Stimulated activated CD8-positive, alpha-beta memory T cell treated with anti-CD3 and anti-CD28 coated beads, Interleukin-15, amount 100 ng/mL, for 24 hours (primary cell): ENCODE measurements at places on chromosomes 16 and 17.
A peak's percentile ranks its signal among the peaks of the same experiment; 100 is the strongest.

GRCh38 chr16:19162085-19162484 is 6.0 kb upstream of the SYT17 start:
- DNase-seq: no peak

DNA sequence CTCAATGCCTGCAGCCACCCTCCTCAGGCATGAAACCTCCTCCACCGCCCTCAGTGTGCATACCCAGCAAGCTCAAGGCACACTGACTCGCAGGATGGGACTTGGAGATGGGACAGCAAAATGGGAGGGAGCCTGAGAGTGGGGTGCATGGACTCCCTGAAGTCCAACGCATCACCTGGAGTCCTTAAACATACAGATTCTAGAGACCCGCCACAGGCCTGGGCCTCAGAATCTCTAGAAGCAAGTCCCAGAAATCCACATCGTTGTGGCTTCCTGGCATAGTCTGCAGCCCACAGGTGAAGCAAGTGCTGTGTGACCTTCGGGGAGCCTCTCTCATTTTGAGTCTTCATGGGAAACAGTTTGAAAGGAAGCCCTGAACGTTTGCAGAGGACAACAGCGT is 3.6 kb upstream of the TBX21 start:
- DNase-seq: no peak

- DNase-seq: no peak
Observed at GRCh38 chr17:31373150-31374093, 18.1 kb upstream of the RAB11FIP4 start.

DNA sequence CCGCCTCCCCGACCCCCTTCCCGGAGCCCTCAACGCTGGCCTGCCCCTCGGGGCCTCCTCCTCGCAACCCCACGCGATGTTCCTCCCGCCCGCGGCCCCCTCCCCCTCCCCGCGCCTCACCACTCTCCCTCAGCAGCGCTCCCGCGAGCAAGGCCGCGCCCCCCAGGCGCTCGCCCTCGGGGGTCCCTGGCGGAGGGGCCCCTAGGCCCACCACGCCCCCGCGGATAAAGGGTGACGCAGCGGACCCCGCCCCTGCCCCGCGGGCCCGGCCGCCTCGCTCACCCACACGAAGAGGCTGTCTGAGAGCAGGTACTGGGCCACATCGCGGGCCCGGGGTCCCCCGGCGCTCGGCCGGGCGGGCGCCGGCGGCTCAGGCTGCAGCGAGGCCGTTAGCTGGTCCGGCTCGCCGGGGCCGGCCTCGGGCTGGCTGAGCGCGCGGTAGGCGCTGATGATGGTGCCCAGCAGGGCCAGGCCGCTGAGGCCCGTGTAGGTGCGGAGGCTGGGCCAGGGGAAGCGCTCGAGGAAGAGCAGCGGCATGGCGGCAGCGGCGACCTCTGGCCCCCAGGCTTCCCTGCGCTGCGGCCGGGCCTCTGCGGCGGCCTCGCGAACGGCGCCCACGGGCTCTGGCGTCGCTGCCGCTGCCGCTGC is 430 bp downstream of the AMFR start:
- peak; percentile 18 for DNase-seq
